Activated T-helper 2 cell treated with anti-CD3 and anti-CD28 coated beads, Interferon-gamma antibody, Interleukin-2, Interleukin-4, amounts not matched to agents 10 μg/mL and 5 μg/mL and 100 μg/mL, durations not matched to agents 14 hours and 24 hours and 36 hours (primary cell): ENCODE measurements at places on chromosomes 16 and 17.

DNA sequence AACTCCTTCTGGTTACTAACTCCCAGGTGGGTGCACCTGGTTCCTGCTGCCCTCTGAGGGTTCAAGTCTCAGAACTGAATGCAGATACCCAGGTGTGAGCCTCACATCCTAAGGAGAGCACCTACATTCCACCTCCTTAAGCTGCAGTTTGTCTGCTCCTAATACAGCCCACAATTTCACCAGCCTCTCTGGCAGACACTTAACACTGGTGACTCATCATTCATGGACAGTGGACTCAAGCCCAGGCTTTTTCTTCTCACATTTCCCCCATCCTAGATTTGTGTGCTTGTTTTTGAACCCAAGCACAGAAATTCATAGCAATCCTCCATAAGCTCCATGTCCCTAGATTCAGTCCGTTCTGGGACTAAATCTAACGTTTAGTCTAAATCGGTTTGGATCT, 7.0 kb upstream of the MAF start:
- no peak for DNase-seq

- no peak for DNase-seq
Observed at GRCh38 chr16:7031031-7031430, 301.6 kb upstream of the RBFOX1 start.

GRCh38 chr16:82281544-82281943, 111.5 kb upstream of the MPHOSPH6 start:
- DNase-seq: no peak

DNA sequence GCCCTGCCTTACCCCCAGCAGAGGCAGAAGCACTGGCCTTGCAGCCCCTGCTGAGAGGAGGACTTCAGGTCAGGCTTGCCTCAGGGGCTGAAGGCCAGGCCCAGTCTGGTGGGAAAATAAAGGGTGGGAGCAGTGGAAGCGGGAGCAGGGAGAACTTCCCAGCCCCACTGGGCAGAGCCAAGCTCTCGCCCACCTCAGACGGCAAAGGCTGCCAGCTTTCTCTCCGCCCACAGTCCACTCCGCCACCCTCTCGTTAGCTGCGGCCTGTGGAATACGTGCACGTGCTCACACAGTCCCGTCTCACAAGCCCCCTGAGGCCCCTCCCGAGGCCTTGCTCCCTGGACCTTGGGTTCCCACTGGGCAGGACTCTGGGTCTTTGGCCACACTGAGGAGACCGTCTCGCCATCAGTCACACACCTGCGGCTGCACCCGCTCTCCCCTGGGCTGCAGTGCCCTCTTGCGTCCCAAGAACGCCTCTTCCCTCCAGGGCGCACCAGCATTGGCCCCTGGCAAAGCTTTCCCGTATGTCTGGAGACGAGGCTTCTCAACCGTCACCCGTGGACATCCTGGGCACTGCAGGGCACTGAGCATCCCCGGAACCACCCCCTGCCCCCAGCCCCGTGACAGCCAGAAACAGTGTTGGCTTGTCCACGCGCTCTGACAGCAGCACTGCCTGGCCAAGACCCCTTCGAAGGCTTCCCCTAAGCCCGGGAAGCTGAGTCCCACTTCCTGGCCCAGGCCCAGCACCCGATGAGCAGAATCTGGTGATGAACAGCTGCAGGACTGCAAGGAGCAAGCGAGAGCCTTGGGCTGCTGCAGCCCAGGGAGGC, 8.3 kb downstream of the MRPL28 start:
- DNase-seq: peak; percentile 64

- DNase-seq: no peak
Observed at GRCh38 chr16:71432906-71433305, 8.9 kb downstream of the TLE7 start.

DNA sequence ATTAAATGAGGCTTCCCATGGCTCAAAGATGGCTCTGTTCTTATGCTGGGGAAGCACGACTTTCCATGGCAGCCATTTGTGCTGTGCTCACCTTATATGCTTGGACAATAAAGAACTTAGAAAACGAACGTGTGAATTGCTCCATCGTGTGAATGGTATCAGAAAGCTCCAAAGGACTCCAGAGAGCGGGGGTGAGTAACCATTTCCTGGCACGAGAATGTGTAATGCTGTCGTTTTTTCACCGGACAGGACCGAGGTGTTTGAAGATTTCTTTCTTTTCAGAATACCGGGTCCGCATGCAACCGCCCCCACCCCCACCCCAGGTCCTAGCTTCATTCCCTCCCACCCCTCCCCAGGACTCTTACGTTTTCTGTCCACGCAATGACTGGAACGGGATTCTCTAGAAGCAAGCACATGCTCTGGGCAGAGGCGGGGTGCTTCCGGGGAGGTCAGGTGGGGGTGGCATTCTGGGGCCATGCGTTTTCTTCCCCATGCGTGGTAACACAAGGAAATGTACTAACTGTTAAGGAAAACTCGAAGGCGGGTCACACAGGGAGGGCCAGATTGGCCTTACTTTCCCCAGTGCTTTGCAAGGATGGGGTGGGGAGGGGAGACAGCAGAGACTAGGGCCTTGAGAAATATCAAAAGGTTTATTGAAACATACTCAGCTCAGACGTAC, 26.2 kb downstream of the GPRC5B start:
- no peak for DNase-seq

GRCh38 chr17:31060791-31061550, 33.8 kb upstream of the NF1 start:
- DNase-seq: no peak

- no peak for DNase-seq
Observed at GRCh38 chr16:5028950-5029475, 4.7 kb downstream of the NAGPA start.

DNA sequence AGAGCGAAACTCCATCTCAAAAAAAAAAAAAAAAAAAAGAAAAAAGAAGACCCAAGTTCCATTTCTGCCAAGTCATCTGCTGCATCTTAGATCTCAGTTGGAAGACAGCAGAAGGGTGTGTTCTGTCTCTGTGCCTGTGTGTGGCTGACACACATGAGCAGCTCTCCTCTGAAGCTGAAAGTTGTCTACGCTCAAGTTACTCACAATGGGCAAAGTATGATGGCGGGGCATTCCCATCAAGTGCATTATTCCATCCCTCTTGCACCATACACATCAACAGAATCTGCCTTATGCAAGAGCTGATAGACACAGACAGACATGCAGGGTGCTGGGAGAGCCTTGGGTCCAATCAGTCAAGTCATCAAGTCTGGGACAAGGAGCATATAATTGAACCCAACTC, 402.2 kb downstream of the XYLT1 start:
- DNase-seq: no peak

- no peak for DNase-seq
Observed at GRCh38 chr17:45096141-45096540, 35.0 kb downstream of the NMT1 start.

DNA sequence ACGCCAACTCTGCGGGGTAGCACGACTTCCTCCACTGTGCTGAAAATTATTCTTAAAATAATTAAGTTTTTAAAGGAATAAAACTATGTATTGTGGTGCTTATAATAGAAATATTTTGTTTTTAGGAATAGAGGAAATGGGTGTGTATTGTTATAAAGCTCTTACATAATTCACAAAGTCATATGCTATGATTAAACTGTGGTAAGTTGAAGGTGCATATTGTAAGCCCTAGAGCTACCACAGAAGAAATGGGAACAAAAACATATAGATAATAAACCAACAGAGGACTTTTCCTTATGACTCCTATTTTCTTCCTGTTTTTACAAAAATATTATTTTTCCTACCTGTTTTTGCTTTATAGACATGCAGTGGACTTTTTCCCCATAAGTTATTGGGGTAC, 4.3 kb upstream of the SLFN11 start:
- no peak for DNase-seq

- DNase-seq: no peak
Observed at GRCh38 chr16:67184453-67184994, 761 bp upstream of the MATCAP1 start.

GRCh38 chr16:90033387-90033786, 14.1 kb upstream of the DBNDD1 start:
- DNase-seq: no peak

DNA sequence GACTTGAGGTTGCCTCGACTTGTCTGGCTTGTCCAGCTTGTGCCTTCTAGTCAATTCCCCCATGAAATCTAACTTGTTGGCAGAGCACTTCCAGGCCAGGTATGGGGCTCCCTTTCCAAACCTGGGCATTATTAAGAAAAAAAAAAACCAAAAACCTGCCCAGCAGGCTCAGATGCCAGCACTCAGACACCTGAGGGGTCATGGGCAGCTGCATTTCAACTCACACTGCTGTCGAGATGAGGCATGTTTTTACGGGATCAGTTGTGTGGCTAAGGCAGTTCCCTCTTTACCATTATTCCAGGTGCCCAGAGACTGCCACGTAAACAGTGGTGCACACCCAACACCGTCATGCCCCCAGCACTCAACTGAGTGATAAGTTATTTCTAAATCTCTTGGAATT, 17.8 kb downstream of the TMEM11 start:
- DNase-seq: no peak

- no peak for DNase-seq
Observed at GRCh38 chr16:17408296-17408695, 62.5 kb downstream of the XYLT1 start.

- DNase-seq: no peak
Observed at GRCh38 chr17:30164531-30164930, 47.9 kb downstream of the NSRP1 start.

- no peak for DNase-seq
Observed at GRCh38 chr17:70378076-70378475, 208.7 kb downstream of the KCNJ2 start.

GRCh38 chr17:81471818-81472456, 40.7 kb downstream of the ACTG1 start:
- no peak for DNase-seq

DNA sequence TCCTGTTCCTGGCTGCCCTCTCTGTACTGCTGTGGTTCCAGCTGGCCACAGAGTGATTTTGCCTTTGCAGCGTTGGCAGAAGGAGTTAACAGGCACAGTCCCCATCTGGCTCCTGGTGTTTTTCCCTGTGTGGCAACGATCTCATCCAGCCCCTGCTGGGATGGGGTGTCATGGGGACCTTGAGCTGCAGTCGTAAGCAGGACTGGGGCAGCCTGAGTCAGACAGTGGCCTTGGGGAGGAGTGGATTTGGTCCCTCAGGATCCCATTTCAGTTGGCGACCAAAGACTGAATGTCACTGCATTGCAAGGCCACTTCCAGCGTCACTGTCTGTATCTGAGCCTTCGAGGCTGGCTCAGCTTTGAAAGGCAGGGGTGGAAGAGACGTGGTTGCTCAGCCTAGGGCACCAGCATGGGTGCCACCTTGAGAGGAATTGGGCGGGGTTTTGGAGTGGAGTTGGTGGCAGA, 11.9 kb downstream of the TMEM94 start:
- no peak for DNase-seq

DNA sequence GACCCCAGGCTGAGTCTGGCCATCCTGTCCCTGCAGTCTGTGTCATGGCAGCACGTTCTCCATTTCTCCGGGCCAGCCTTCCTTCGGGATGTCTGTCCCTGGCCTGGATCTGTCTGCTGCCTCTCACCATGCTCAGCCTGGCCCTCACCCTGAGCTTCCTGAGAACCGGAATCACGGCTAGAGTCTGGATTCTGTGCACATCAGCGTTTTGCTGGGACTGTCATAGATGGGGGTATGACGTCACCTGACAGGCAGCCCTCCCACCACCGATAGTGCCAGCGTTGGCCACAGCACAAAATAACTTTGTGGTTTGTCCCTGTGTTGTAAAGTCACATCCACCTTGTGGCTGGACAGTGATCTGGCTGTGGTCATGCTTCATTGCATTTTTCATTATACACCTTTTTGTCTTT, 59.2 kb downstream of the B9D1 start:
- no peak for DNase-seq

DNA sequence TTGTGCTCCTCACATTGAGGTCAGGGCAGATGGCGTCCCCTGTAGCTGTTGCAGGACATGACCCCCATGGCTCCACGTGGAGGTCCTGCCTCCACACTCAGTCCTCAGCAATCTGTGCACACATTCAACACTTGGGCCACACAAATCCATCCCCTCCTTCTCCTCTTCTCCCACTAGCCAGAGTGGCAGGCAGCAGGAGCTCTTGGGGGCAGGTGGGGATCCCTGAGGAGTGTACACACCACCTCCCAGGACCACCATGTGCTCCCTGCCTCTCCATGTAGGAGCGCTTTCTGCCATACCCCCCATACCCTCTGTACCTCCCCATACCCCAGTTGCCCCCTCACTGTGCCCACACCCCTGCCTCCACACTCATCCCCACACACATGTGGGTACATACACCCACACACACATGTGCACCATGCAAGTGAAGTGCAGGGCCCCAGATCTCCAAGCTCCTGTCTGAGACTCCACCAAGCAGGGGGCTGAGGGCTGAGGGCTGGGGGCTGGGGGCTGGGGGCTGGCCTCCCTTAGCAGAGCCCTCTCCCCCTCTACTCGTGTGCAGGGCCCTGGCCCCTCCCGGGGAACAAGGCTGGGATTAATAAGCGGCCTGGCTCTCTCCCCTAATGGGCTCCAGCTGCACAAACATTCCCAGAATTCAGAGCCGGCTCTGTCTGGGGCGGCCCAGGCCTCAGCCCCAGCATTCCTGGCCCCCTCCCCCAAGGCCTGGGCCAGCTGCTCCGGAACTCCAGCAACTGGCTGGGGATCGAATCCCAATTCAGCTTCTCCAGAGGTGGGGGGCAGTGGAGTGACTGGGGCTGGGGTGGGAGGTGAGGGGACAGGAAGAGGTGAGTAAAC, 48.2 kb upstream of the MEIOC start:
- no peak for DNase-seq

DNA sequence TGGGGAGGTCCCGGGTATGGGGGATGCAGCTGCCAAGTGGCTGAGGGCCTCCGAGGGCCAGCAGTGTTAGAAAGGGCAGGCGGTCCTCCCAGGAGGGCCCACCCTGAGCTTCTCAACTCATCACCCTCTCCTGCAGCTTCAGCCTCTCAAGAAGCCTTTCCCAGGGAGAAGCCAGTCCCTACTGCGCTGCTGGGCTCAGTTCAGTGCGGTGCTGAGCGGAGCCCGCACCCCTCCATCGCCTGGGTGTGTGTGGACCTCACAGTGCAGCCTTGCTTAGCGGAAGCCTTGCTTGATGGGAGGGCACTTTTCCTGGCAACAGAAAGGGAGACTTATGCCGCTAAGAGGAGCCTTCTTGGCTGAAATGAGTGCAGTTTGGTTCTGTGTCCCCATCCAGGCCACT, 3.5 kb upstream of the APRT start:
- no peak for DNase-seq

GRCh38 chr16:49724774-49725173, 131.1 kb downstream of the ZNF423 start:
- DNase-seq: no peak

DNA sequence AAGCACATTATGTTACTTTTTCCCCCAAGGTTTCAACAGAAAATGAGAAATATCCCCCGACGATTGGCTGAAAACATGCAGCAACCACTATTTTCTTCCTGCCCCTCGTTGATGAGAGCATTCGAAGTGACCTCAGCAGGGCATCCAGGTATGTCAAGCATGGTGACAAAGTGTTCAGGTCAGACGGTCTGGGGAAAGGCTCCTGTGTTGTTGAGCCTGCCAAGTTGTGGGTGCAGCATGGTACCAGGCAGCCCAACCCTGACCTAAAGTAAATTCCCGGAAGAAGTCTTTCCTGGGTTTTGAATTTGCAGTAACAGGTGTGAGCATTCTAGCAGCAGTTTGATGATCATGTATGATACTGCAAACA, 51.7 kb upstream of the SEC14L1 start:
- DNase-seq: peak; percentile 14
